NCI-H187 treated with DMSO at 0.1 percent for 48 hours (cell line): ENCODE measurements at places on chromosomes 7 and 10.

DNA sequence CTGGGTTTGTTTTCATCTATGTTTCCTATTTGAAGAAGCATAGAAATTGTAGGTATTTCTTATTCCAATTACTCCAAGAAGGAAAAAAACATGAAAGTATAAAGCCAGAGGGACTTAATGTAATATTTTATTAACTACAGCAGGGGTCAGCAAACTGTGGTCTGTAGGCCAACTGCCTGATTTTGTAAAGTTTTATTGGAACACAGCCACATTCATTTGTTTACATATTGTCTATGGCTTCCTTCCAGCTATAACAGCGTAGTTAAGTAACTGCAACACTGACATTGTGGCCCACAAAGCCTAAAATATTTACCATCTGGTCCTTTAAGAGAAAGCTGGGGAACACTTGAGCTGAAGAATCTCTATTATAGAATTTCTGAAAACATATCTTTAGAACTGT lies 306.2 kb downstream of the BICC1 start:
- no peak for DNase-seq

- DNase-seq, result no peak
Measured at GRCh38 chr7:158166386-158167340, 421.0 kb downstream of the PTPRN2 start.

- peak; percentile 94 for DNase-seq
Measured at GRCh38 chr7:139560678-139561077, 37.2 kb downstream of the CLEC2L start.

GRCh38 chr7:131424219-131424822 lies 96.6 kb downstream of the MKLN1 start:
- no peak for DNase-seq

DNA sequence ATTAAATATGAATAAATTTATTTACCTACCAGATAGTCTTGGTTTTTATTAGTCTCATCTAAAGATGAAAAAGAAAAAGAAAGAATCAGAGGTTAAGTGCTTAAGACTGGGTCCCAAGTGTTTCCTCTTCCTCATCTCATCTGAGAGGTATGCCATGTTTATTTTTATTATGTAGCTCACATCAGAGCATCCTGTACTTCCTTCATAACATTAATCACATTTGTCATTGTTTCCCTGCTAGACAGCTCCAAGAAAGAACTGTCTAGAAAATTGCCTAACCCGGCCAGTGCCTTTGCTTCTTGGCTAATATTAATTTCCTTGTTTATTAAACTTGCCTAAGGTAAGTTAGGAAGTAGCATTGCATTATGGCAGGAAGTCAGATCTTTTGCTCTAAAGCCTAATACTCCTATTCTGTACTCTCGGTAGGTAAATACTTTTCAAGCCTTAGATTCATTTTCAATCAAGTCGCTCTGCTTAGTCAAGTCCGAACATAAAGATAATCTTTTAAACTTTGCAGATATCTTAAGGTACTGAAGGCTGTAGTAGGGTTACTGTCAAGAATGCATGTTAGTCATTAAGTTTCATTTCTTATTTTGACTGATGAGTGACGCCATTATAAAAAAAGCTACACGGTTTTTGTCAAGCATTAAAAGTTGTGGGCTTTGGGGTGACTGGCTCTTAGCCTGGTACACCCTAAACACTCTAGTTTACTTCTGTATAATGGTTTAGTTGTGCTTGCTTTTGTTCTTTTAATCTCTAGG lies 47.4 kb downstream of the ZMYND11 start:
- no peak for DNase-seq

DNA sequence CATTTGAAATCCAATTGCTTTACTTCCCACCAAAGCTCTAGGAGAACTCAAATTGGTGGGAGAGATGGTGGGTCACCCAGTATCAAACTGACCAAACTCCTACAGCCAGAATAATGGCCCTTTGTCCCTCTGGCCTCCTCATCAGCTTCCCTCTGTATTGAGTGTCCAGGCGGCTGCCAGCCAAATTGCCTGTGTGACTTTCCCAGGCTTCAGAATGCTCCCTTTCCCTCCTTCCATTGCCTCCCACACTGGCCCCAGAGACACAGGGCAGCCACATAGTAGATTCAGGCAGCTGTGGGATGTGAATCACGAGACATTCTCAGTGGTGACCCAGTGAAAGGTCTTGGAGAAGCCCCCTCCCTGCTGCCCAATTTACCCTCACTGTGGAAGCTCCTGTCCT lies 12.7 kb upstream of the VDAC2 start:
- DNase-seq, result no peak

- DNase-seq, result no peak
Measured at GRCh38 chr7:55252386-55252785, 112.8 kb upstream of the LANCL2 start.

DNA sequence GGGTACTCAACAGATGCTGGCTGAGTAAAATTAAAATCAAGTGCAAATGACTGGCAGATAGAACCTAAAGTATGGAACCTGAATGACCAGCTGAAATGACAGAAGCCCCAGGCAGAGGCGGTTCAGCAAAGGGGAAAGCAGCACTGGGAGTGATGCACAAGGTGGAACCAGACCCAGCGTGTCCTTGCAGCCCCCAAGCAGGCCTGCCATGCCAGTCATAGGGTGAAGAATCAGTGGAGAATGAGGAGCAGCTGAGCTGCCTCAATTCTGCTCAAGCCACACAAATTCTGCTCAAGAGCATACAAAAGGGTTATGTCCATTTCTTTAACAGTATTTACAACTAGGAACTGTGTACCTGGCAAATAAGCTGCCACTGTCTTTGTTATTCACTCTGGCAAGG lies 8.7 kb downstream of the ACTR1A start:
- no peak for DNase-seq

DNA sequence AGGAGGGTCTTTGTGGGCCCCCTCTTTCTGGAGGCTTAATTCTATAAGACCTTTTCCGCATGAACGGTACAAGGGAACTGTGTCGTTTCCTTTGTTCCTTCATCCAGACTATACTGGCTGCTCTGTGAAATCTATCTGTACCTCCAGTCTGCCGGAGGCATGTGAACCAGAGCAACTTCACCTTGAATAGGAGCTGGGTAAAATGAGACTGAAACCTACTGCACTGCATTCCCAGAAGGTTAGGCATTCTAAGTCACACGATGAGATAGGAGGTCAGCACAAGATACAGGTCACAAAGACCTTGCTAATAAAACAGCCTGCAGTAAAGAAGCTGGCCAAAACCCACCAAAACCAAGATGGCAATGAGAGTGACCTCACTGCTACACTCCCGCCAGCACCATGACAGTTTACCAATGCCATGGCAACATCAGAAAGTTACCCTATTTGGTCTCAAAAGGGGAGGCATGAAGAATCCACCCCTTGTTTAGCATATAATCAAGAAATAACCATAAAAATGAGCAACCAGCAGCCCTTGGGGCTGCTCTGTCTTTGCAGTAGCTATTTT lies 36.8 kb upstream of the INPP5F start:
- no peak for DNase-seq

DNA sequence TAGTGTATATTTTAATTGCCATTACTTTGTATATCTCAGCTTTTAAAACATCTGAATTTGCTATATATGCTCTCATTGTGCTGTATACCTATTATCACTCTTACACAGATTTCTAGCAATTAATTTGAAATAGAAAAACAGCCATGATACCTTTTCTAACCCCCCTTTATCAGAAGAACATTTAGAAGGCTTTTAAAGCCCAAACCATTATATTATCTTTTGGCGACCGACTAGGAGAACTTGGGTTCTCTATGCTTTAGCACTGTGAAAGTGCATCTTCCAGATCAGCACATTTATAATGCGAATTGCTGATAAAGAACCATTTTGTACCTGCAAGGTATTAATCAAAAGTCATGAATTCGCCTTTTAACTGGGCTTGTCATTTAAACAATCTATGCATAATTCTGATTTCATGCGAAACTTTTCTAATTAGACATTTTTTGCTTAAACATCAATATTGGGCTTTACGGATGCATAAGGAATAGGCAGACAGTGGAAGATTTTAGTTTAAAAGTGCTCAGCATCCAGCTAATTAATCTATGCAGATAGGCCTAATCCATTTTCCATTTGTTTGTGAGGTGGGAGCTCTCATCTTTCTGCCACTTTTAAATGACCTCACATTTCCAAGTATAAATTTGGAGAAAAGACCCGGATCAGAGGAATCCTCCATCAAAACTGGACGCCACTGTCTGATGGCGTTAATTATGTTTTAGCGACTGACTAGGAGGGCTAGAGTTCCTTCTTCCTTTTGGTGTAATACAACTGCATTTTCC lies 1.2 kb upstream of the MLLT10 start:
- no peak for DNase-seq

DNA sequence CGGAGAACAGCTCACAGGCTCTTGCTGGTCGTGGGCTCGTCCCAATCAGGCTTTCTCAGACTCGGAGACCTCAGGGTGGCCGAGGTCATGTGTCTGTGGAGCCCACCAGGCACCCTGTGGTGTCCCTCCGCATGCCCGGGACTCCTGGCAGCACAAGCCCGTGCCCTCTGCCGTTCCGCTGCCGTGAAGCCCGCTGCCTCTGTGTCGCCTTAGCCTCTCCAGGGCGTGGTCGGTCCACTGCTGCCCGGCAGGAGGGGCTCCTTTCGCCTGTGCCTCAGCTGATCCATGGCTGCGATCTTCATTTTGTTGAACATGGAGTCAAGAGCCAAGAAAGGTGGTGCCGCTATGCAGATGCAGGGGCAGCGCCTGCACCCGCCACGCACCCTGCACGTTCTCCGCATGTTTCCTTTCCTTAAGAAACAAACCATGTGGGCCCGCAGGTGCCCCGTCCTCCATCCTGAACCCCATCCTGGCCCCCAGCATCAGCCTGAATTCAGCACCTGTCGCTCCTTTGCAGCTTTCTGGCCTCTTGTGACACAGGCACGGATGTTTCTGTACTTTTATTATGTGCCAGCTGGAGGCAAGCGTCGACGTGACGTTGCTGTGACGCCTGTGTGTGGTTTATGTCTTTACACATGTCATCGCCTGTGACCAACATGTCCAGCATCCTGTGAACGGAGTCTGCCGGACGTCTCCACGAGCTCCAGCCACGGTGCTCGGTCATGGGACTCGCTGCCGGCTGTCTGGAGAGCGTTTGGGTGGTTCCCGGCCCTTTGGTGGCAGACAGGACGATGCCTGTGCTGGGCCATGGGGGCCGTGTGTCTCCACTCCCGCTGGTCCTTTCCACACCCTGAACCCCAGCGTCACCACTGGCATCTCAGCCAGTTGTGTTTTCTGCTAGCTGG lies 69.9 kb downstream of the NKX6-2 start:
- DNase-seq, result no peak
